ENCODE measurements at places on chromosomes 7 and 10. TPM values are rescaled to one million over a fixed set of nuclear protein-coding genes. Genes with fewer than 3 reads are reported as not detected.

DNA sequence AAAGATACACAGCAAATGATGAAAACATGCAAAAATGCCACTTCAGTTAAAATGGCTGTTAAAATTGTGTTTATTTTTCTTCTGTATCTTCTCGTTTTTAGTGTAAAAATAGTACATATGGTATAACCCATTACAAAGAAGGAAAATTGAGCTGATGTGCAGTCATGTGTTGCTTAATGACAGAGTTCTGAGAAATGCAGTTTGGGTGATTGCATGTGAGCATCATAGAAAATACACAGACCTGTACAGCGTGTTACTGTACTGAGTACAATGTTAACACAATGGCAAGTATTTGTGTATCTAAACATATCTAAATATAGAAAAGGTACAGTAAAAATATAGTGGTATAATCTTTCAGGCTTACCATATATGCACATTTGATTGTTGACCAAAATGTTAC, 7.3 kb downstream of the DMTF1 start:
- no peak for DNase-seq

GRCh38 chr10:110610308-110610774, 33.8 kb upstream of the RBM20 start:
- no peak for DNase-seq

DNA sequence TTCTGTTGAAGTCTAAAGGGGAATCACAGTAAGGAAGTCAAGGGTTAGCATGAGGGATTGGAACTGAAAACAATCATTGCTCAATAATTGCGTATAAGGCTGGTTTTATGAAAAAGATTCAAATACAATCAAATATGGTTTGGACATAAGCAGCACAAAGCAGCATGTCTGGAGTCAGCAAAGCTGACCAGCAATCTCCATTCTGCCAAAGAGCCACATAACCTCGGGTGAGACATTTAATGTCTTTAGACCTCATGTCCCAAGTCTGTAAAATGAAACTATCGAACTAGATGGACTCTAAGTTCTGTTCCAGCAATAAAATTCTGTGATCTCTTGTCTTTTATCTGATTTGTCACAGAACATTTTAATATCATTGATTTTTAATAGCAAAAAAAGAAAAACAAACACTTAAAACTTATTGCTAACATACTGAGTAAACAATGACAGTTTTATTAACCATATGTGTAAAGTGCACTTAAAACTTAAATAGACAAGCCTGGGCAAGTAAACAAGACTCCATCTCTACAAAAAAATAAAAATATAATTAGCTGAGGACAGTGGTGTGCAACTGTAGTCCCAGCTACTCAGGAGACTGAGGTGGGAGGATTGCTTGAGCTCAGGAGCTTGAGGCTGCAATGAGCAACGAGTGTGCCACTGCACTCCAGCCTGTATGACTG, 217.0 kb downstream of the MAGI2 start:
- DNase-seq: no peak

GRCh38 chr7:68865351-68866199, 732.7 kb upstream of the AUTS2 start:
- DNase-seq: no peak

DNA sequence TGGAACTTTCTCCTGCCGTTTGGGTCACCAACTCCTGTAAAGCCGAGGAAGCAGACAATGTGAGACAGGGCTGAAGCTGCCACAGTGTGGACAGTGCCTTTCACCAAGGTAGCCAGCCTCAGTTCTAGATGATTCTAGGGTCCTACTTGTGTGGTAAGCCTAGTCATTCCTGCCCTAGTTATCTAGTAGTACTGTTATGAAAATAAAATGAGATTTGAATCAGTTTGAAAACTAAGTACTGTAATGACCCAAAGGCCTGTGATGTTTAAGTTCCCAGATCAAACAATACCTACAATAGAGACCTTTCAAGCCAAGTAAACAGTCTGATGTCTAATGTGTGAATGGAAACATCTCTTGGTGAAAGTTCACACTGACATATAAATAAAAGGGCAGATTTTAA, 37.1 kb downstream of the POLL start:
- DNase-seq: no peak

- no peak for DNase-seq
Observed at GRCh38 chr7:143042159-143042789, 9.9 kb upstream of the OR6V1 start.

DNA sequence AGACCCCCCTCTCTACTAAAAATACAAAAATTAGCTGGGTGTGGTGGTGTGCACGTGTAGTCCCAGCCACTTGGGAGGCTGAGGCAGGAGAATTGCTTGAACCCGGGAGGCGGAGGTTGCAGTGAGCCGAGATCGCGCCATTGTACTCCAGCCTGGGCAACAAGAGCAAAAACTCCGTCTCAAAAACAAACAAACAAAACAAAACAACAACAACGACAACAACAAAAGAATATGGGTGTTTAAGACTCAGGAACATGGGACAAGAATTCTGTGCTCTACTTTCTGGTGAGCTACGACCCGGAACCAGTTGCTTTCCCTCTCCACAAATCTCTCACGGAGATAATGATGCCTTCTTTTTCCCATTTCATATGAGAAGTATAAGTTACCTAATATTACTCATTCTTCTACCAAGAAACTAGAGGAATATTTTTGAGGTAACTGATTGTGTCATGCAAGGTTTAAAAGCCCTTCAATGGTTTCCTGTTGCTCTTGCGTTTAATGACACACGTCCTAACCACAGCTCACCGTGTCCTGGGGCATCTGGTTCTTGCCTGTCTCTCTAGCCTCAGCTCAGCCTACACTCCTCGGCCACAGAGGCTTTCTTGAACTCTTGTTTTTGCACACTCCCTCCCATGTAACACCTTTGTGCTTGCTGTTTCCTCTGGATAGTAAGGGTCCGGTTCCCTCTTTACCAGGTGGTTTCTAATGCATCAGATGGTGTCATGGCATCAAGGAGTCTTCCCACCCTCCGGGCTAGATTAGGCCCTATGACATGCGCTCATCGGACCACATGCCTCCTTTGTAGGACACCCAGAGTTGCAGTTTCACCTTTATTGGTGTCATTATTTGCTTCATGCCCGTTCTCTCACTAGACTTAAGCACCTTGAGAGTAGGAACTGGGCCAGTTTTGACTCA, 67.5 kb downstream of the PFKFB3 start:
- DNase-seq: no peak

GRCh38 chr7:7913504-7913903, 55.1 kb upstream of the GLCCI1 start:
- no peak for DNase-seq

DNA sequence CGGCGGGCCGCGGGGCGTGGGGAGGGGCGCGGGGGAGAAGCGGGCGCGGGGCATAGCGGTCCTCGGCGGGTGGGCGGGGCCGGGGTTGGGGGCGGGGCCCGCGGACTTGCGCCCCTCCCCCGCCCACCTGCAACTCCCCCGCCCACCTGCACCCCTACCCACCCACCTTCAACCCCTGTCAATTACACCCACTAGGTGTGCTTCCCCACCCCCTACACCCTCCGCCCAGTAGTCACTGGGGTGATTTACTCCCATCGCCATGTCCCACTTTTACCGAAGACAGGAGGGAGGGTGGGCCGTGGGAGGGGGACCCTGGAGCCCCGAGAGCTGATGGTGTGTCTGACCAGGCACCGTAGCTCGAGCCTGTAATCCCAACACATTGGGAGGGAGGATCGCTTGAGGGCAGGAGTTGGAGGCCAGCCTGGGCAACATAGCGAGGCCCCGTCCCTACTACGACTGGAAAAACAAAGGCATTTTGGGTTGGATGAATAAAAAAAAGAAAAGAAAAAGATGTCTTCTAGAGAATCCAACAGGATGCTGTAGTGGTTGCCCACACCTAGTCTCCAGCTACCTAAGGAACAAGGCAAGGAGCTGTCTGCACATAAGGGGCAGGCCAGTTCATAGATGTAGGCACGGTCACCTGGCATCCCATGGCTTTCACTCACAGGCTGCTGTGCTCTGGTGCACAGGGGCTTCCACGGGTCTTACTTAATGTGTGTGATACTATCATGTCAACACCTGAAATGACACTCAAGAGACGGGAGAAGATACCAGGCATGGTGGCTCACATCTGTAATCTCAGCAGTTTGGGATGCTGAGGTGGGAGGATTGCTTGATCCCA, 761 bp downstream of the KCTD7 start:
- peak; percentile 36 for DNase-seq

DNA sequence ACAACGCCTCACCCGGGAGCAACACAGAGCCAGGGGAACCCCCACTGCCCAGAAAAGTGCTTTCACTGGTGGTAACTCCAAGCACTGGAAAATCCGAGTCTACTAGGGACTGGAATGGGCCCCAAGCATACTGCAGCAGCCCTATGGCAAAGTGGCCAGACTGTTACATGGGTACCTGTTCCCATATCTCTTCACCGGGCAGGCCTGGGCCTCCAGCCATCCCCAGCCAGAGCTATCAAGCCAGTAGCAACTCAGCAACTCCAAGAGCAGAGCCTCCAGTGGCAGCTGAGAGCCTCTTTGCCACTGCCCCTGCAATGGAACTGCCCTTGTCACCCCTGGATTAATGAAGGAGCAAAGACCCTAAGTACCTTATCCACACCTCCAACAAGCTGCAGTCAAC, 73.5 kb downstream of the HBP1 start:
- no peak for DNase-seq

- no peak for DNase-seq
Observed at GRCh38 chr7:93176992-93177580, 28.9 kb upstream of the SAMD9L start.

DNA sequence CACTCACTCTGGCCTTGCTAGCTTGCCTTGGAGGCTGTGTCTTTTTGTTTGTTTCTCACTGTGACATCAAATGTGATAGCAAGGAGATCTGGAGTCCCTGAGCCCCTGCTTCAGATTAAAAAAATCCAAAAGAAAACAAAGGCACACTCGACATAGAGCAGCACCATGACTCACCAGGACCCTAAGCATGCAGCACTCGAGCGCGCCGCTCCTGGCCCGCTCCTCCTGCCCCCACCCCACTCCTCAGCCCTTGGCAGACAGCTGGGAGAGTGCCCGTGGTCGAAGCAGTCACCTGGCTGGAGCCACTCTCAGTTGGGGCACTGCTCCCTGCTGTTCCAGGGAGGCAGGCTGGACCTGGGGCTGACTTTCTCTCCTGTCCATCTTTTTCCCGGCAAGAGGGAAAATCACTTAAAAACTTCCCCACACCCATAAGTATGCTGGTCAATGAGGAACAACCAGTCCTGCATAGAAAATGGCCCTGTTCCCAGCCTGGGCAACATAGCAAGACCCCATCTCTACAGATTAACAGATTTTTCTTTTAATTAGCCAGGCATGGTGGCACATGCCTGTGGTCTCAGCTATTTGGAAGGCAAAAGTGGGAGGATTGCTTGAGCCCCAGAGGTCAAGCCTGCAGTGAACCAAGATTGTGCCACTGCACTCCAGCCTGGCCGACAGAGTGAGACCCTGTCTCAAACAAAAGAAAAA, 128.4 kb downstream of the PAXIP1 start:
- no peak for DNase-seq

DNA sequence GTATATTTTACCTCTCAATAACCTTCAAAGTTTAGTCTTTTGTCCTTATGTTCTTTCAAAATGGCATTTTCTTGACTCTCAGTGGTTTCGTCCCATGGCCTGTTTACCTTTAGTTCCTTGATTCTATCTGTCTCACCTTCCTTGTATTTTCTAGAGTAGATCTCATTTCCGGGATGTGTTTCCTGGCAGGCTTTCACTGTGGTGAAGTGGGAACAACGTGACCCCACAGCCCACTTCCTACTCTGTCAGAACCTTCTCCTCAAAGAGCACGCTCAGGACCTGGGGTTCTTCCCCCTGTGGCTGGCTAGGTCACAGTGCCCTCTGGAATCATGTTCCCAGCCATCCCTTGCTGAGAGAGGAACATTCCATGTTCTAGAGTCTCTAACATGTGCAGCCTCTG, 129.9 kb upstream of the ZNF32 start:
- DNase-seq: no peak

DNA sequence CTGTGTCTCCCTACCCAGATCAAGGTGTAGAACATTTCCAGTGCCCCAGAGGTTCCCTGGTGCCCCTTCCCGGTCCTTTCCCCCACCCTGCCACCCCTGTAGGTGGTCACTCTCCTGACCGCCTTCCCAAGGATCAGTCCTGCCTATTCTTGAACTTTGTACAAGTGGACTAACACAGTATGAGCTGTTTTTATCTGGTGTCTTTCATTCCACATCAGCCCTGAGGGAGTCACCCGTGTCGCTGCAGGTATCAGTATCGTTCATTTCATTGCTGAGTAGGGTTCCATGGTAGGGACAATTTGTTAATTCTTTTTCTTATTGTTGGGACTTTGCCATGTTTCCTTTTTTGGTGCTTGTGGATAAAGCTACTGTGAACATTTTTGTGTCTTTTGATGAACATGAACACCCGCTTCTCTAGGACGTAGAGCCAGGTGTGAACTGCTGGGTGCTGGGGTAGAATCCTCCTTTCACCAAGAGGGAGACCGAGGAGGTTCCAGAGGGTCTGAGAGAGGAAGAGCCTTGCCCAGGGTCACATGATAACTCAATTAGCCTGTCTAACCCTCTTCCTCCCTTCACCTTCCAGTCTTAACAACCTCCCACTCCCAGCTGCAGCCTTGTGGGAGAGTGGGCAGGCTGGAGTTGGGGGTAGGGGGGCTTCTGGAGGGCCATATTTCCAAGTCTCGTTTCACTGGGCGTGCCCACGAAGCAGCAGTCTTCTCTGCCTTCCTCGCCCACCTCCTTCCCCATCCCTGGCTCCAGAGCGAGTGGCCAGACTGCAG, 18.0 kb downstream of the PALD1 start:
- DNase-seq: no peak

DNA sequence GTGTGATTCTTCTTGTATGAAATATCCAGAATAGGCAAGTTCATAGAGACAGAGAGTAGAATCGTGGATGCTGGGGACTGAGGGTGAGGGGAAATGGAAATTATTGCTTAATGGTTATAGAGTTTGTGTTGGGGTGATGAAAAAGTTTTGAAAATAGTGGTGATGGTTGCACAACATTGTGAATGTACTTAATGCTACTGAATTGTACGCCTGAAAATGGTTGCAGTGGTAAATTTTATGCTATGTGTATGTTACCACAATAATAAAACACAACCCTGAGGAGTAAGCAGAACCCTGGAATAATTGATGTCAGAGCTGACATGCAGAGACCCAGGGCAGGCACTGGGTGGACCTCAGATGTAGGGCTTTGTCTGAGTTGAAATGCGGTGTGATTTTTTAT, 57.6 kb downstream of the TACR2 start:
- DNase-seq: no peak

Gene AMPH
- 5.0 TPM for total RNA-seq

Gene PFKFB3
- total RNA-seq: 30.7 TPM

Gene JCAD
- total RNA-seq: 52.8 TPM

Gene EBLN1
- total RNA-seq: not detected

Gene ANKRD61
- 0.29 TPM for total RNA-seq

Gene ENO4
- total RNA-seq: not detected

Data from left cardiac atrium (tissue), 4 donors.